Thyroid gland (tissue), 4 donors: ENCODE measurements at places on chromosomes 5 and 9. TPM values are rescaled to one million over a fixed set of nuclear protein-coding genes. Genes with fewer than 3 reads are reported as not detected.

DNA sequence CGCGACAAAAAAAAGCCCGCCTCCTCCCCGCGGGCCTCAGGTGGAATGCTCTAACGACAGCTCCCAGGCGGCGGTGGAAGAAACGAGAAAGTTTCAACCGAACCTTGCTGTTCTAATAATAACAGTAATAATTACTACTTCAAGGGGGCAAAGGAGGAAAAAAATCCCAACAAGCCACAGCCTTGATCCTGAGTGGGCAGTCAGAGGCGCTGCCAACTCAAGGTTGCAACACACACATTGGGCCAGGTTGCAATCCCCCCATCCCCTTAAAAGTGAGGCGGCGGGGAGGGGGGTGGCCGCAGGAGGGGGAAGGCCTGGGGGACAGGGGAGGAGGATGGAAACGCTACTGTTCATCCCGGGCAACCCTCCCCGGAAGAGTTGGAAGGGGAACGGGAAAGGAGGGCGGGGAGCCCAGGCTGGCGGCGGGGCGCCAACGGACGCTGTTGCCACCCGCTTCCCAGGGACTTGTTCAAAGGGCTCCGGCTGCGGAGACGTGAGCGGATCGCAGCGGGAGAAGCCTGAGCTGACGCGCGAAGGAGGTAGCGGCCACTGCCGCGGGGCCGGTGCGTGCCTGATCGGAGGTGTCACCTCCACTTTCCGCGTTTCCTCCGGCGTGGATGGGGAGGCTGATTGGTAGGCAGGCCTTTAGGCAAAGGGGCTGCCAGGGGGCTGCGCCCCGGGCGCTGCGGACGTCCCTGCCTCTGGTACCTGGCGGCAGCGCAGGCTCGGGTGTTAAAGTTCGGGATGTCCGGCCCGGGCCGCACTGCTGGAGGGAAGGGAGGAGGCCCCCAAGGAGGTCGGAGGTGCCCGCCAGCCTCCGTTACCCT, 647 bp downstream of the SMARCA2 start:
- H3K36me3 ChIP-seq = no peaks in the 10 kb centered on the region
- H3K27ac ChIP-seq = peak overlapping the region; percentile 99
- peak overlapping the region; percentile 93 for H3K4me3 ChIP-seq
- no peaks in the 10 kb centered on the region for H3K27me3 ChIP-seq

DNA sequence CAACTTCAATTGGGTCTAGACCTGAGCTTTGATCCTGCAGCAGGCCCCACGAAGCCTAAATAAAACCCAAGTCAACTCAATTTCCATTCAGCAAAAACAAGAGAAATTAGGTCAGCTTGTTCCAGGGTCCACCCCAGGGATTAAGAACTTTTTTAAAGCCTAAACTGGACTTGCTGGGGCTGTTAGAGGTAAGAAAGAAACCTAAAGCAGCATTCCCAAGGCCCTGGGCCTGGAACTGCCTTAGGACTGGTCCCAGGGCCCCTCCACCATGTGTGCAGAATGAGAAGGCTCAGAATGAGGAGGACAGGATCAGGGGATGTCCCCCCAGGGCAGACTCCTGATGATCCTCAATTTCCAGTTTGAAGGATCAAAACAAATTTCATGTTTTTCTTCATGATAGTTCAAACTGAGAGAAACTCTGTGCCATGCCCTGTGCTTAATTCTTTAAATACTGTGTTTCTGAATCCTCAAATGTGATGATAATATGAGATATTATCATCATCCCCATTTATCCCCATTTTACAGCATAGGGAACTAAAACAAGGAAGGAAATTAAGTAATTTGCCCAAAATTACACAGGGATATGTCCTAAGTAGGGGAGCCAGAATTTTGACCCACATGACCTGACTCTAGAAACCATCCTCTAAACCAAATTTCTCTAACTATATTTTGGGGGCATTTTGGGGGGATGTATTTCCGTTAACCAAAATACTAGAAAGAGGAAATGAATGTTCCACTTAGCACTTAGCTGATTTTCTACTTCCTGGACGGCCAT, 64.5 kb downstream of the DENND1A start:
- no peak for DNase-seq
- H3K27me3 ChIP-seq = no peaks in the 10 kb centered on the region
- H3K27ac ChIP-seq = no peak overlapping the region
- H3K4me1 ChIP-seq = no peaks in the 10 kb centered on the region

Gene HMGXB3
- total RNA-seq = 44.4 TPM

GRCh38 chr5:142661957-142662356, 23.9 kb downstream of the FGF1 start:
- H3K27me3 ChIP-seq = no peaks in the 10 kb centered on the region
- no peak for DNase-seq
- no peaks in the 10 kb centered on the region for H3K4me1 ChIP-seq
- H3K27ac ChIP-seq = no peak overlapping the region
- H3K4me3 ChIP-seq = no peak overlapping the region

GRCh38 chr9:133331641-133332380, 4.2 kb downstream of the SURF6 start:
- no peaks in the 10 kb centered on the region for H3K27me3 ChIP-seq
- peaks cover 38% of the 10 kb centered on the region for H3K4me1 ChIP-seq
- no peak overlapping the region for H3K27ac ChIP-seq
- DNase-seq = no peak
- no peak overlapping the region for H3K4me3 ChIP-seq

DNA sequence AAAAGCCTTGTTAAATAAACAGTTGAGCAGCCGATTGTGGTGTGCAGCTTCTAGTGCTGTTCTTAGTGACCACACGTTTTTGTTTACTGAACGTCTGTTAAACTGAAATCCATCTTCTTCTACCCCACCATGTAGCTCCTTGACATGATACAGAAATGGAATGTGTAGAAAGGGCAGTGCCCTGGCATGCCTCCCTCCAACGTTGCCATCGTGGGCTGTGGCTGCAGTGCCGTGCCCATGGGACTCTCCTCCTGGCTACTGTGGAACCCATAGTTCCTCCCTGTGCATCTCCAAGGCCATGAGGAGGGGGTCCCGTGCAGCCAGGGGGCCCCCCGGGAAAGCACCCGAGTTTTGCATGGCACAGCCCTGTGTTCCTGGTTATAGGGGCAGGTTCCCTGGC, 23.3 kb upstream of the TGFBI start:
- H3K27ac ChIP-seq = no peak overlapping the region
- no peak for DNase-seq
- H3K4me1 ChIP-seq = no peaks in the 10 kb centered on the region
- H3K27me3 ChIP-seq = no peaks in the 10 kb centered on the region
- no peak overlapping the region for H3K4me3 ChIP-seq

Gene GCNT4
- 1.8 TPM for total RNA-seq

- no peak overlapping the region for H3K4me3 ChIP-seq
- H3K27me3 ChIP-seq = no peaks in the 10 kb centered on the region
- no peak for DNase-seq
- H3K27ac ChIP-seq = no peak overlapping the region
Measured at GRCh38 chr9:88776717-88777497, 214.4 kb upstream of the S1PR3 start.

Gene MSMP
- total RNA-seq = not detected

Gene BARHL1
- not detected for total RNA-seq

GRCh38 chr5:137880313-137880712, 8.9 kb upstream of the PKD2L2 start:
- H3K27me3 ChIP-seq = no peaks in the 10 kb centered on the region
- no peak overlapping the region for H3K4me3 ChIP-seq
- DNase-seq = no peak
- H3K4me1 ChIP-seq = no peaks in the 10 kb centered on the region

Gene SLC36A2
- not detected for total RNA-seq

- DNase-seq = no peak
- no peaks in the 10 kb centered on the region for H3K27me3 ChIP-seq
- H3K27ac ChIP-seq = peak overlapping the region; percentile 19
- H3K4me1 ChIP-seq = peaks cover 18% of the 10 kb centered on the region
Measured at GRCh38 chr9:116202219-116202912, 48.8 kb downstream of the PAPPA start.

Gene RGS7BP
- total RNA-seq = 0.33 TPM

- no peaks in the 10 kb centered on the region for H3K27me3 ChIP-seq
- H3K27ac ChIP-seq = no peak overlapping the region
- no peaks in the 10 kb centered on the region for H3K4me1 ChIP-seq
- no peaks in the 10 kb centered on the region for H3K36me3 ChIP-seq
- H3K4me3 ChIP-seq = no peak overlapping the region
Measured at GRCh38 chr9:27482709-27483108, 41.4 kb upstream of the IFNK start.

- H3K27me3 ChIP-seq = no peaks in the 10 kb centered on the region
- no peaks in the 10 kb centered on the region for H3K36me3 ChIP-seq
- H3K4me1 ChIP-seq = no peaks in the 10 kb centered on the region
- no peak for DNase-seq
- H3K27ac ChIP-seq = no peak overlapping the region
Measured at GRCh38 chr5:170562875-170563228, 59.0 kb downstream of the KCNIP1 start.

DNA sequence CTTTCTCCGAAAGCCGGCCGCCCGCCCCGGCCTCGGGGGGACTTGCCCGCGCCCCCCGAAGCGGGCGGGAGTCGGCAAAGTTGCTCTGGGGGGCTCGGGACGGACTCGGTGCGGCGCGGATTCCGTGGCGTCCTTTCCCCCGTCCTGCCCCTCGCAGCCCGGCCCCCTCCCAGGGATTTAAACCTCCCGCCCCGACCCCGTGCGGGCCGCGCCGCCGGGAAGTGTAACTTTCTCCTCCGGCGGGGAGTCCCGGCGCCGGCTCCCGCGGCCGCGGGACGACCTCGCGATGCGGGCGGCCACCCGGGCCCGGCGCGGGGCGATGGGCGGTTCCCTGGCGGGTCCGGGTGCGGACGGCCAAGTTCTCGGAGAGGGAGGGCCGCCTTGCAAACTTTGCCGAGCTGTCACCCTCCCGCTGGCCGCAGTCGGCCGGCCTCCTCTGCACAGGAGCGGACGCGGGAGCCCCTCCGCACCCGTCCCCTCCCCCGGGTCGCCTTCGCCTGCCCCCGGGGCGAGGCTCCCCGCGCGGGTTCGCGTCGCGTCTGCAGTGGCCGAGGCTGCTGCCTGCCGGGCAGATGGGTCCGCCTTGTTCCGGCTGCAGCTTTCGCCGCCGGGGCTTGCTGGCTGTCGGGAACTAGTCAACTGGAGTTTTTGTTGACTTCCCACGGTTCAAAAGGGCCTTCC, 732 bp downstream of the PBX3 start:
- H3K36me3 ChIP-seq = no peaks in the 10 kb centered on the region
- peak overlapping the region; percentile 72 for H3K4me3 ChIP-seq
- peaks cover 36% of the 10 kb centered on the region for H3K4me1 ChIP-seq
- DNase-seq = peak; percentile 57
- H3K27me3 ChIP-seq = no peaks in the 10 kb centered on the region

DNA sequence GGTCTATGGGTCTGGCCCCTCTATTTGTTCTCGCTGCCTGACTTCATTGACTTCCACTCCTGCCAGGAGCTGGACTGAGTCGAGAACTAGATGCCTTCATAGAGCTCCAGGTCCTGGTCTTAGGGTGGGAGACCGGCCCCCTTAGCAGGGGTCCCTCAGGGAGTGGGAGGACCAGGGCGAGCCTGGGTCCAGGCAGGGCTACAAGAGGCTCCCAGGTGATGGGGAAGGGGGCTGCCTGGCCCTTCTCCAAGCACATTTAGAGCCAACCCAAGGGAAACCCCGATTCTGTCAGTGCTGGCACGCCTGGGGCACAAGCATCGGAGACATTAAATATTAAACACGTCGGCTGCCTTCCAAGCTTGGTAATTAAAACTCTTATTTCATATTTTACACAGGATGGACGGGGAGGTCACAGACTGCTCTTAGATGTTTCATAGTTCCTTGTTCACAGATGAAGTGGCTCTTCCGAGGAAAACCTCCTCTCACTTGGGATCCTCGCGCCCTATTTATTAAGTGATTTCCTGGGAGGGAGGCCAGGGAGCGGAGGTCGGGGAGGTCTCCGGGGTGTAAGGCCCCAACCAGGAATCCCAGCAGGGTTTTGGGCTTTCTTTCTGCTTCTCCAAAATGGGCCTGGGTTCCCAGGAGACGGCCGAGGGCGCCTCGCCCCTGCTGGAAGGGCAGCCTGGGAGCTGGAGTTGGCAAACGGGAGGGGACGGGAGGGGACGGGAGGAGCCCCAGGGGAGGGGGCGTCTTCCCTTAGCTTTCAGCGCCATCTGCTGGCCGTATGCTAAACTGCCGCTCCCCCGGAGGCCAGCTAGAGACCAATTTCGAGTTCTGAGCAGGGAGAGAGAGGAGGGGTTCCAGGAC, 23.4 kb upstream of the ZBTB43 start:
- no peaks in the 10 kb centered on the region for H3K4me1 ChIP-seq
- DNase-seq = peak; percentile 83
- H3K27ac ChIP-seq = no peak overlapping the region
- H3K36me3 ChIP-seq = no peaks in the 10 kb centered on the region

Gene PCDHB12
- total RNA-seq = 2.3 TPM

Gene GPX3
- total RNA-seq = 12,549 TPM

DNA sequence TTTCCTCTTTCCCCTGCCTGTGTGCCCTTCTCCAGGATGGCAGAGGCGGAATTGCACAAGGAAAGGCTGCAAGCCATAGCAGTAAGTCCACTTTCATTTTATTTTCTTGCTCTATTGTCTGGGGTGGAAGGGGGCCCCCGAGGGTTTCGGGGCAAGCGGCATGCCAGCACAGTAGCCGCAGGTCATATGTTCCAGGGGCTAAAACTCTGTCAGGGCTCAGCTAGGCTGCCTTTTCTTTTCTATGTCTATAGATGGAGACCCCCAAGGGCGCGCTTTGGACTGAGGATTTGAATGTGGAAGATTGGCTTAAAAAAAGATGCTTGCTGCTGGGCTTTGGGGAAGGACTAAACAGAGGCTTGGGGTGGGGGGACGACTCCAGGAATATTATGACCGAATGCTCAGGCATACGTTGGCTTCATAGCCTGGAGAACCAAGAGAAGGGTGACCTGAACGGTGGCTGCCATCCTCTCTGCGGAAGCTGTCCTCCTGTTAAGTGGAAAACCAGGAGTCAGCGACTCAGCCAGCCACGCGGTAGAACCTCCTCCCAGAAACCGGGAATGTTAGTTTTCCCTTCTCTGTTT, 545 bp downstream of the PALM2AKAP2 start:
- peak overlapping the region; percentile 37 for H3K4me3 ChIP-seq
- H3K27me3 ChIP-seq = no peaks in the 10 kb centered on the region
- DNase-seq = peak; percentile 45
- no peaks in the 10 kb centered on the region for H3K36me3 ChIP-seq
- peak overlapping the region; percentile 21 for H3K27ac ChIP-seq
- H3K4me1 ChIP-seq = no peaks in the 10 kb centered on the region

Gene CCL21
- total RNA-seq = 196 TPM

Gene ENTREP1
- 127 TPM for total RNA-seq

Gene SPINK6
- not detected for total RNA-seq

Gene GPR151
- not detected for total RNA-seq

Gene PCDHGA4
- 5.1 TPM for total RNA-seq

DNA sequence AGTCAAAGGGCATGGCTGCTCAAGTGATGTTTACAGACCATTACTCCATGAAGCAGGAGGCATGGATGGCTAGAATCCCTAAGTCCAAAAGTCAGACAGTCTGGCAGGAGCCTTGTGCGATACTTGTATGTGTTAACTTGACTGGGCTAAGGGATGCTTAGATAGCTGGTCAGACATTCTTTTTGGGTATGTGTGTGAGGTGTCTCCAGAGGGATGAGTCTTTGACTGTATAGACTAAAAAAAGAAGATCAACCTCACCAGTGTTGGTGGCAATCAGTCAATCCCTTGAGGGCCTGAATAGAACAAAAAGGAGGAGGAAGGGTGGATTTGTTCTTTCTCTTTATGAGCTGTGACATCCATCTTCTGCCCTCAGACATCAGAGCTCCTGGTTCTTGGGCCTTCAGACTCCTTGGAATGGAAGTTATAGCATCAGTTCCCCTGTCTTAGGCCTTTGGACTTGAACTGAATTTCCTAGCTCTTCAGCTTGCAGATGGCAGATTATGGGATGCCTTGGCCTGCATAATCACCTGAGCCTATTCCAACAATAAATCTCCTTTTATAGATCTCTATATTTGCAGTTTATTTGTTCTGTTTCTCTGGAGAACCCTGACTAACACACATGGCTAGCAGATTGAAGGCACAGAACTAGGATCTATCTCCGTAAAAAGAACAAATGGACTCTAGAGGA, 9.7 kb upstream of the HSPB3 start:
- H3K4me1 ChIP-seq = no peaks in the 10 kb centered on the region
- no peaks in the 10 kb centered on the region for H3K27me3 ChIP-seq
- DNase-seq = no peak
